ENCODE measurements at places on chromosomes 16 and 17.
A peak's percentile ranks its signal among the peaks of the same experiment; 100 is the strongest.

- DNase-seq: no peak
Measured at GRCh38 chr17:13359774-13360173, 242.0 kb downstream of the HS3ST3A1 start.

DNA sequence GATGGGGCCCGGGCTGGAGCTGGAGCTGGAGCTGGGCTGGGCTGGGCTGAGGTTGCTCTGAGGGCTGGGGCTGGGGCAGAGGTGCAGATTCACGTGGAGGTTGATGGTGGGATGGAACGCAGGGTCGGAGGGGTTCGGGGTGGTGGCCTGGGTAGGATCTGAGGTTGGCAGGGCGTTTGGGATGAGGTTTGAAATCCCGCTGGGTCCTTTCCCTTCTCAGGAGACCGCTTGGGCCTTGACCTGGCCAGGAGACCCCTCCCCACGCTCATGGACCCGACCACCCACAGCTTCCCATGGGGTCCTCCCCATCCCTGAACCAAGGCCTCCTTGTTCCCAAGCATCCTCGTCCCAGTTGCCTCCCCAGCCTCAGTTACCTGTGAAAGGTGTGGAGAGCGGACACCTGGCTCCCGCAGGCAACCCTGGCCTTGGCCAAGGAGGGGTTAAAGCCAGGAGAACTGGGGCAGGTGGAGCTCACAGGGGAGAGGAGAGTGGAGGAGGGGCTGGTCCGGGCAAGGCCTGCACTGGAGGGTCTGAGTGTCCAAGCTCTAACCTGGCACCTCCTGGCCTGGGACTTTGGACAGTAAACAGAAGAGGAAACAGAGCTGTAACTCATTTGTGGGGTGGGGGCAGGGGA lies at the start of gene ASGR2:
ASGR2 (minus strand) TSS at position 582 of the 634 bp plus-strand sequence. CDS start 582 bp downstream, outside the sequence.
- DNase-seq: no peak

DNA sequence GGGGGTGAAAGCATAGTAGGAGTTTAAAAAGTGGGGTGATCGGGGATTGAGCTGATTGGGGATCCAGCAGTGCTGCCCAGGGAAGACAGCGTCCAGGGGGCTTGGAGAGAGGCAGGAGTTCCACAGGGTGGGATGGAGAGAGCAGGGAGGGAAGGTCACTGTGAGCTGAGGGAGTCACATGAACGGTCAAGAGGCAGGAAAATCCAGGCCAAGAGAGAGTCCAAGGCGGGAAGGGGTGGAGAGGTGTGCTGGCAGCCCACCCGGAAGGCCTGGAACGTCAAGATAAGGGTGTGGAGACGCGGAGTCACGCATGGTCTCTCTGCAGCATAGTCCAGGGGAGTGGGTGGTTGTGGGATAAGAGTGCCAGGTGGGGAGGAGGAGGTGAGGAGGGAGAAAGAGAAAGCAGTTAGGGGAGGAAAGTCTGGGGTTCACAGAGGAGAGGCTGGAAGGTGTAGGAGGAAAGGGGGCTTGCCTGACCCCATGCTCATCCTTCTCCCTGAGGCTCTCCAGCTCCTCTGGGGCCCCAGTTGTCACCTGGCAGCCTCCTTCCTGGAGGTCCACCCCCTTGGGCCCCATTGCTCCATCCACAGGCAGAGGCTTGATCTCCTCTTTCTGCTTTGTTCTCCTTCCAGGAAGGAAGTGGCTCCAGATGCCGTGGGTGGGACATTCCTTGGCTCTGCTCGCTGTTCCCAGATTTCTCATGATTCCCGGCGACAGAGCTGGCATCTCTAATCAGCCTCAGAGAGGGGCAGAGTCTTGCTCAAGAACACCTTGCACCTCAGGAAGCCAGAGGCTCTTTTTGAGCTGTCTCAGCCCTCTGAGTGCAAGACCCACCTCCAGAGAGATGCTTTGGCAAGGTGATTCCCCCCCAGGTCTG lies 28.7 kb downstream of the CCR7 start:
- peak; percentile 53 for DNase-seq

GRCh38 chr16:4200000-4200780 lies 41.7 kb downstream of the SRL start:
- DNase-seq: peak; percentile 58

DNA sequence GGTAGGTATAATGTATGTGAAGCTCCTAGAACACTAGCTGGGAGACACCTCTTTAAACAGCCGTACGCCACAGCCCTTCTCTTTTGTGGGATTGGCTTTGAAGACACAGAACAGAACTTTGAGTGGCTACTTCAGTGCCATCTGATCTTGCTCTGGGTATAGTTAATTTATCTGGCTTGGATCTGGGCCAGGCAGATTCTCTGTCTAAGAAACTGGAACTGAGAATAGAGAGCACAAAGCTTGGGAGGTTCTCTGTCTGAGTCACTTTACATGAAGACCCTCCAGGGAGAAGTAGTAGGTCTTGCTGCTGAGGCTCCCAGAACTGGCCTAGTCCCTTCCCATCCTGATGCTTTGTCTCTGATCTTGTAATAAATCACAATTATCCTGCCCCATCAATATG lies 721.0 kb upstream of the KIF2B start:
- no peak for DNase-seq

DNA sequence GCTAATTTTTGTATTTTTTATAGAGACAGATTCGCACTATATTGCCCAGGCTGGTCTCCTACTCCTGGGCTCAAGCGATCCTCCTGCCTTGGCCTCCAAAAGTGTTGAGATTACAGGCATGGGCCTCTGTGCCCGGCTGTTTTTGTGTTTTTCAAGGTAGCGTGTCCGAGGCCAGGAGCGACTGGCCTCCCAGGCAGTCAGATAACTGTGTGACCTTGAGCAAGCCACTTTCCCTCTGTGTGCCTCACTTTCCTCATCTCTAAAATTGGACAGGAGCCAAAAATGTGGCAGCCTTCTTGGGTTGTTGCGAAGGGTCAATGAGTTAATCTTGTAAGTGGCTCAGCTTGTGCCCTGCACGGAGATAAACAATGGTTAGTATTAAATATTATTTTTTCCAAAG lies 2.4 kb downstream of the ABCC1 start:
- DNase-seq: no peak

GRCh38 chr16:24257958-24258357 lies 1.8 kb downstream of the CACNG3 start:
- DNase-seq: no peak
